Sigmoid colon (tissue), 7 donors: ENCODE measurements at places on chromosomes 1 and 21. TPM values are rescaled to one million over a fixed set of nuclear protein-coding genes. Genes with fewer than 3 reads are reported as not detected.
A peak's percentile ranks its signal among the peaks of the same experiment; 100 is the strongest.

DNA sequence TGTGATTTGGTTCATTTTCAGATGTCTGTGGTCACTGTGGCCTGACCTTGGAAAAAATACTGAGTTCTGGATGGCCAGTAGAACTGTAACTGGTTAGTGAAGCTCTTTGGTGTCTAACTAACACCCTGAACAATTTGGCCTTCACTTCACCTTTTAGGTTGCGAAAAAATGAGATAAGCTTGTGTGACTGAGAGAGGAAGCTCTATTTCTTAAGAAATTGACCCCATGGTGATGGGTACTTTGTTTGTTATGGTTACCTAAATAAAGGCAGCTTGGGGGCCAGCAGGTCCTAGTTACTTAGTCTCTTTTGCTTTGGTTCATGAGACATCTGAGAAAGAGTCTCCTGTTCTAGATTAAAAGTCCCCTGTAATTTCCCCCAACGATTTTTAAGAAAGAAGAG lies 181.6 kb downstream of the ZNF326 start:
- DNase-seq, result no peak

DNA sequence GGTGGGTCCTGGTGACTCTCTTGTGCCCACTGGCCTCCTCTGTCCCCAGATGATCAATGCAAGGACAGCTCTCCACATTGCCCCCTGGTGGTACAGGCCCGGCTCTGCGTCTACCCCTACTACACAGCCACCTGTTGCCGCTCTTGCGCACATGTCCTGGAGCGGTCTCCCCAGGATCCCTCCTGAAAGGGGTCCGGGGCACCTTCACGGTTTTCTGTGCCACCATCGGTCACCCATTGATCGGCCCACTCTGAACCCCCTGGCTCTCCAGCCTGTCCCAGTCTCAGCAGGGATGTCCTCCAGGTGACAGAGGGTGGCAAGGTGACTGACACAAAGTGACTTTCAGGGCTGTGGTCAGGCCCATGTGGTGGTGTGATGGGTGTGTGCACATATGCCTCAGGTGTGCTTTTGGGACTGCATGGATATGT lies 10.8 kb downstream of the ADAMTSL4 start:
- DNase-seq, result peak; percentile 91

The EPHX1 gene
- total RNA-seq, result 43.6 TPM

DNA sequence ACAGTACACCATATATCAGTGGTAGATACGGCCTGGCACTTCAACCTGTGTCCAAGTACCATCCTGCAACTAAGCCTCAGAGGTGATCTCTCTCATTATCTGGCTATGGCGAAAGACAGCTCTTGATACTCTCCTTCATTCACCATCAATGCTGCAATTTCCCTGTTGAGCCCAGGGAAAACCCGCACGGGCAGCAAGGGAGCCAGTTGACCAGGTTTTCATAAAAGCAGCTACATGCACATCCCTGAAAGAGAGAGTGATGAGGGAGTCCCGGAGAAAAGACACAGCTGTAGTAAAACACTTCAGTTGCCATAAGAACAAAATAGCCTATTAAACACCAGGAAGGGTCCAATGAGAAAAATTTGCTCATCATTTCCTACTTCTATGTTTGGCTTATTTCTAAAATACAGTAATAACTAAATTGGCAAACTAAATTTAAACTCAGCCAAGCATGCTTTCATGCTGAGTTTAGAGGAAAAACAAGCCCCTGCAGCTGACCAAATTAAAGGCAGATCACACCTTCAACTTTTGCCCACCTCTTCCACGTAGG lies 68.3 kb downstream of the CAPZB start:
- DNase-seq, result no peak

GRCh38 chr1:15341634-15342407 lies 67.9 kb upstream of the EFHD2 start:
- DNase-seq, result no peak

The KRTAP13-2 gene
- not detected for total RNA-seq

The RGS2 gene
- total RNA-seq, result 400 TPM

The CDC42BPA gene
- total RNA-seq, result 60.8 TPM
